HS-5 (cell line): ENCODE measurements at places on chromosomes 6 and 20.

GRCh38 chr6:21772884-21773575, 179.5 kb downstream of the SOX4 start:
- no peak for DNase-seq

- DNase-seq: no peak
These were observed 80.2 kb downstream of the MLIP start for GRCh38 chr6:54191461-54191860.

DNA sequence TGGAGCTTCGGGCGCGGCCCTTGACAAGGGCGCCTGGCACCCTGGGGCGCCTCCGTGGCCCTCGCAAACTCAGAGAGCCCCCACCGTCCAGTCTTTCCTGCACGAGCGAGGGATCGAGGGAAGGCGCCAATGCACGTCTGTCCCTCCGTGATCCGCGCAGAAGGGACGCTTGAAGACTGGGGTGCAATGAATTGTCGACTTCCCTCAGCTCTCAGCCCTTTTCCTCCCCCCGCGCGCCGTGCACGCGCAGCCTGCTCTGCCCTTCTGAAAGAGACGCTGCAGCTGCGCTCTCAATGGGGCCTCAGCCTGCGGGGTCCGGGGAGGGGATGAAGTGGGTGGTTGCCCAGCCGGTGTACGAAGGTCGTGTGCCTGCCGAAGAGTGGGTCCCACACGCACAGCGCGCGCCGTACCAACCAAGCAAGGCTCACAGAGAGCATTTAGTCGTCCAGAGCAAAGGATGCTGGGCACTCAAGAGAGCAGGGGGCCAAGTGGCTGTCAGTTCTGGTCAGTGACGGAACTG, 5.5 kb upstream of the SOX4 start:
- no peak for DNase-seq

GRCh38 chr20:49938173-49939163, 2.3 kb downstream of the RNF114 start:
- no peak for DNase-seq

DNA sequence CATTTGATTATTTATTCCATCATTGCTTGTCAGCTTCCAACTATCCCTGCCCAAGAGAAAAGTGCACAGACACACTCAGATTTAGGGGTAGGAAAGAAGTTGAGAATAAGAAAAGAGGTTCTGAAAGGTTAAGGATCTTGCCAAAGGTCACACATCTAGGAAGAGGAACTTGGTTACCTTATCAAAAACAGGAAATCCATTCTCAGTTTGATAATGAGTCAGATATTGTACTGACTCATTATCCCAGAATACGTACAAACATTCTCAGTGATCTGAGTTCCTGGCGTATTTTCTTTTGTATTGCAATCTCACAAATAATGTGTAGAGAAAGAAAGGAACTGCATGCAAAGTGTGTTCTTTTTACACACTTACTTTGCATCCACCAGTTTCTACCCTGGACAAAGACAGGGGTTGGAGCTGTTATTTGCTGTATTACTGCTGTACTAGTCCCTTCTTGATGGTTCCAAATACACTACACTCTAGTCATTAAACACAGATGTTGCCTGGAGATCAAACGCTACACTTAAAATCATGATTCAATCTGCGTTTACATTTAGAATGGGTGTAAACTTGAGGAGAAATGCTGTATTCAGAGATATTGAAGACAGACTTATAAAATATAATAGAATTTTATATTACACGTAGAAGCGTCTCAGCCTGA, 545.7 kb downstream of the PRKN start:
- DNase-seq: peak; percentile 2

DNA sequence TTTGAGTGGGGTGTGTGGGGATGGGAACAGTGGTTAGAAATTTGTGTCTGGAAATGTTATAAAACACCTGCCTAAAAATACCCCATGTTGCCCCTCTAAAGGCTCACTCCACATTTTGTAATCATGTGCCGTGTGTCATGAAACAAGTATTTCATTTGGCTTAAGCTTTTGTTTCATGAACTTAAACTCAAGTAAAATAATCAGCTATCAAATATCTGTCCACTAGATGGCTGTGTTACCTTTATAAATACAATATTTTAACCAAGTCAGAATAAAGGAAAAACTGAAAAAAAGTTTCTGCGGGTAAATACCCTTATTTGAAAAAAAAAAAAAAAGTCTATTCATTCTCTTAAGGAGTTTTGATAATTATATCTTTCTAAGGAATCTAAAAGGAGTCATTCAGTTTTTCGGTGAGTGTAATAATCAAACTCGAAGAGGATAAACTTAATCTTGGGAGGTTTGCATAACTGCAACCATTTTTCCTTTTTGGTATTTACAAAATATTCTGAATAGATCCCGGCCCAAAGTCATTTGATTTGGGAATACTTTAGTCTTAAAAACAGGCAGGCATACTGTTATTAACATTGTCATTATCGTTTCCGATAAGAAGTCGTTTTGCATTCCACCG, 29.9 kb upstream of the MTRF1L start:
- DNase-seq: peak; percentile 52
